ENCODE measurements at places on chromosomes 2 and 18. TPM values are rescaled to one million over a fixed set of nuclear protein-coding genes. Genes with fewer than 3 reads are reported as not detected.

The TWIST2 gene
- total RNA-seq = not detected

DNA sequence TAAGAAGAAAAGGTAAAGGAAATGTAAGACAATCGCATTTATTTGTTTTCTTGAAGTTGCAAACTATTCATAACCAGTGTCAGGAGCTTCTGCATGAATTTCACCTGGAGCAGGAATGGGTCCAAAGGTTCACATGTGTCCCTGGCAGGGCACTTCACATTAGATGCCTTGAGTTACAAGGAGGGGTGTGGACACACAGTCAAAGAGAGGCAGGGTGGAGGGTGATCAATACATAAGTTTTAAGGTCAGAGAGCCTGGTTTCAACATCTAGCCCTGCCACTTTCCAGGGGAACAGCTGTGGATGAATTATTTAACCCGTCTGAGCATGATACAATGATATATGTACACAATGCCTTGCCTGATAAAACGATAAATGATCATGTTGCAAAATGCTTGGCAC is 321.4 kb downstream of the CYP26B1 start:
- no peak for DNase-seq

DNA sequence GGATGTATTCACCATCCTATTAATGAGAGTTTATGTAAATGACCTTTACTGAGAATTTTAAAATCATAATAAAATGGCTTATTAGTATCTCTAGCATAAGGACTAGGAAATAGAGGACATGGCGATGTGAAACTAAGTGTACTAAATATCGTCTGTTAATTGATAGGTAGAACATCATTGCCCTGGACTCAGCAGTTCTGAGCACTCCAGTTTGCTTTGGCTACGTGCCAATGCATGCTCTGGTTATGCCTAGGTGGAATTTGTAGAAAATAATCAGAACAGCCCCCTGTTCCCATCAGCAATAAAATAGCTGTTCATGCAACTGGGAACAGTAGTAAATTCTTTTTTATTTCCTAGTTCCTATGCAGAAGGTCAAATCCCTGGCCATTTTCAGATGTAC is 247.8 kb downstream of the DOK6 start:
- DNase-seq = no peak

DNA sequence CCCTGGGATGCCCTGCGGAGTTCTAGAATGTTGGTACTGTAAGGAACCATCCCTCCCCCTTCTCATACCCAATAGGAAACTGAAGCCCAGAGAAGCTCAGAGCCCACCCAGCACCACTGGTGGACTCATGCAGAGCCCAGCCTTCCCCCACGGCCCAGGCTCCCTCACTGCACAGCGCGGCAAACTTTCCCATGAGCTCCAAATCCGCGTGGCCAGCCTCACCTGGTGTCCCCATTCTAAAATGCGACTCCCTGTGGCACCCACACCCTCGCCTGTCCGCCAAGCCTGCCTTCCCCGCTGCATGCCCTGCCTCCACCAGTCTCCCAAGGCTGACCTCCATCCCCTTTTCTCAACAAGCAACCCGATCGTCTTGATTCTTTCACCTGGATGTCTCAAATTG is 51.1 kb downstream of the PTGR3 start:
- DNase-seq = no peak

- no peak for DNase-seq
Observed at GRCh38 chr2:179237209-179237946, 27.3 kb downstream of the SESTD1 start.

- no peak for DNase-seq
Observed at GRCh38 chr2:16429431-16430145, 236.0 kb downstream of the CYRIA start.

DNA sequence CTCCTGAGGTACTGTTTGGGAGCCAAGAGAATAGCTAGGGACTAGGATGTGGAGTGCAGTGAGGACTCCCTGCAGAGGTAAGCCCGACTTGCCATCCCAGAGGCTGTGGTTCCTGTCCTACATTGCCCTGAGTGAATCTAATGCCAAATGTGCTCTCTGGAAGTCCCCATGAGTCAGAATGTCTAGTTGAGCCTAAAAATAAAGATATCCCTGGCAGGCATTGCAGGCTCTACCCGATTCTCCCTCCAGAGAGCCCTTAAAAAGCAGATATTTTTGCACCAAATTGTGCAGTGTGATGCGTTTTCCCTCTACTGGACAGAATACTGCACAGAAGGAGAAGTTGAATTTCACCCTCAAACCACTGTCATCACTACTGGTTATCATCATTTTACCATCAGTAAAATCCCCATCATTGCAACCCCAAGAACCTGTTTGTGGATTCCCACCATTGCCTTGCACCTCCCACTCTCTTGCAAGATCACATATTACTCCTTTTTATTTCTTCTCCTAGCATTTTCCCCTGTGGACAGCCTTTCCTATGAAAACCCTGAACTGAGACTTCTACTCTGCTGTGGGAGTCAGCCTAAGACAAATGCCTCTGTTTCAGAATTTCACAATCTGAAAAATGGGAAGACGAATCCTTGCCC is 98.0 kb downstream of the MARCHF4 start:
- DNase-seq = no peak

GRCh38 chr18:6624271-6624660 is 105.2 kb upstream of the ARHGAP28 start:
- no peak for DNase-seq

DNA sequence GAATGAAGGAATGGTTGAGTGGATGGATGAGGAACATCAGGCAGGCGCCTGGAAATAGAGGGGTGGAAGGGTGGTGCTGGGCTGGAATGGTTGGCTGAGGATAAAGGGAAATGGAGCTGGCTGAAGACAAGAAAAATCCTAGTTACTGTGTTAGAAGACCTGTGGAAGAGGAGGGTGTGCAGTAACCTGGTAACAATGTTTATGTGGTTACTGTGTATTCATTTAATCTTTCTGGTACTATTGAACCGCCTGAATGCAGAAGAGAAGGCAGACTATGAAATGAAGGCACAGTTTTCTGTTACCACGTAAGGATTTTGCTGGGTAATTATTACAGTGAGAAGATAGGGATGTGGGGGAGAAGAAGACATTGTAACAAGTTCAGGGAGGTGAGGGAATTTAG is 110.3 kb upstream of the MGAT5 start:
- DNase-seq = no peak

Measured in activated naive CD8-positive, alpha-beta T cell treated with anti-CD3 and anti-CD28 coated beads for 36 hours (primary cell).